ENCODE measurements at places on chromosomes 4 and X.

- DNase-seq: no peak
These were observed 452.7 kb upstream of the HS3ST1 start for GRCh38 chr4:11881364-11881763.

DNA sequence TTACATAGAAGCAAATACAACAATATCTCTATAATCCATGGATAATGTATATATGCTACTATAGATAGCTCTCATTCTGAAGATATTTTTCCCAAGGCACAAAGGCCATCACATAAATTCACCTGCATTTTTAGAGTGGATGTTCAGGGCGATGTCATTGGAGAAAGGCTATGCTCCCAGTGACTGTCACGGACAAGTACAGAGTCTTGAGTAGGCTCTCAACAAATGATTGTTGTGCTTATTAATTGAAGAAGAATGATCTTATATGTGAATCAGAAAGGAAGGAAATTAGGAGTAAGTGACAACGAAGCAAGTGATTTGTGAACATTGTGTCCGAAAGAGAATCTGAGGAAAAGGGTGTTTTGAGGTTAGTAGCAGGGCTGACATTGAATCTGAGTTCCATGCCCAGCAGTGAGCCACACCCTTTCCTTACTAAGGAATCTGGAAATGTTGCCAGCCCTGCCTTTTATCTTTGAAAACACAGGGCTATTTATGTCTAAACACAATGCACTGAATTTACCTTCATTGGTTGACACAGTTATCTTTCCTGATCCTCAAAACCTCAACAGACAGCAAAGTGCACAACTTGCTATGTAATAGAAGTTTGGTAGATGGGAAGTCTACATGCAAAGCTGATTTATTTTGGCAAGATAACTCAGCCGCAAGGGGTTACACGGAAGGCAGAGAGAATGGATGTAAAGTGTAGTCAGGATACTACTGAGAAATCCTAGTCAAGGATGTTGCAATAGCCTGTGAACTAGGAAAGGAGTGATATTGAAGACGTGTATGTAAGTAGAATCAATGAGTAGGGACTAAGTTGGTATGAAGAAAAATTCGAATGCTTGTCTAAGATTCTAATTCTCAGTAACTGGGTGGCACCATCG lies 50.4 kb downstream of the SORBS2 start:
- no peak for DNase-seq

- no peak for DNase-seq
These were observed 33.8 kb downstream of the OTUD6A start for GRCh38 chrX:70096052-70096451.

- DNase-seq: no peak
These were observed 13.7 kb upstream of the ZBTB33 start for GRCh38 chrX:120236687-120237479.

- DNase-seq: peak; percentile 2
These were observed 130.2 kb downstream of the CHRDL1 start for GRCh38 chrX:110665223-110666002.

- DNase-seq: no peak
These were observed 2.4 kb upstream of the FGFBP2 start for GRCh38 chr4:15965325-15965724.

- no peak for DNase-seq
These were observed 19.7 kb upstream of the GPAT3 start for GRCh38 chr4:83516042-83516772.

DNA sequence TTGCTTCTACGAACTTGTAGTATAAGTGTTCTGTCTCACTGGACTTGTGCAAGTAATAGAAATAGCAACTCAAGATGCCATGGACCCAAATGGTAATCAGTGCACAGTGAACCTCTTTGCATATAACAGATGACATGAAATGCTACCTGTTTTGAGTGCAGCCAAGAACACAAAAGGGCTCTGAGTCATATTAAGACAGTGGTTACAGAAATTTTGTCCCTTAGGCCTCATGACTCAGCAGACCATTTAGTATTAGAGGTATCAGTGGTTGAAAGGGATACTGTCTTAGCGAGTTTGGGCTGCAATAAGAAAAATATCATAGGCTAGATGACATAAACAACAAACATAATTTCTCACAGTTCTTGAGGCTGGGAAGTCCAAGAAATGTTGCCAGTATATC lies 502.9 kb upstream of the PCDH10 start:
- no peak for DNase-seq

- DNase-seq: no peak
These were observed 329.4 kb upstream of the PCDH18 start for GRCh38 chr4:137861682-137862081.

- no peak for DNase-seq
These were observed 109.0 kb upstream of the RAPGEF2 start for GRCh38 chr4:158993891-158994290.

- DNase-seq: no peak
These were observed 1069.5 kb downstream of the DMD start for GRCh38 chrX:32141841-32142240.

DNA sequence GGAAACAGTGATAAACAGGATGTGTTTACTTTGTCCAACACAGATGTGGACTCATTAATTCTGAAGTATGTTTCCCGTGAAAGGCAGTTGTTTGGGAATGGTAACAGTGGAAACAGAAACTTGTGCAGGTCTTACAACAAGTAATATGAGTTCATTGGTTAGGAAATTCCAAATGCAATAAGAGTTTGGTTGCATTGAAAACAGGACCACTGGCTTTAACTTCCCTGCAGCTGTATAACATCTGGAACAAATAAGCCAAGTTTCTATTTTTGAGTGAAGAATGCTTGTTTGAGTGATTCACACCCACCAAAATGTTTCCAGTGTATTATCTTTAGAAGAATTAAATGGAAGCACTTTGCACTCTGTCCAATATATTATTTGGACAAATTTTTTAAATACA lies 82.4 kb upstream of the BMP3 start:
- no peak for DNase-seq

- no peak for DNase-seq
These were observed 245.1 kb downstream of the SCFD2 start for GRCh38 chr4:53120778-53121177.

- no peak for DNase-seq
These were observed 114.6 kb downstream of the DDIT4L start for GRCh38 chr4:100075486-100076270.

- DNase-seq: no peak
These were observed 2.2 kb downstream of the PLXNA3 start for GRCh38 chrX:154460326-154460725.

DNA sequence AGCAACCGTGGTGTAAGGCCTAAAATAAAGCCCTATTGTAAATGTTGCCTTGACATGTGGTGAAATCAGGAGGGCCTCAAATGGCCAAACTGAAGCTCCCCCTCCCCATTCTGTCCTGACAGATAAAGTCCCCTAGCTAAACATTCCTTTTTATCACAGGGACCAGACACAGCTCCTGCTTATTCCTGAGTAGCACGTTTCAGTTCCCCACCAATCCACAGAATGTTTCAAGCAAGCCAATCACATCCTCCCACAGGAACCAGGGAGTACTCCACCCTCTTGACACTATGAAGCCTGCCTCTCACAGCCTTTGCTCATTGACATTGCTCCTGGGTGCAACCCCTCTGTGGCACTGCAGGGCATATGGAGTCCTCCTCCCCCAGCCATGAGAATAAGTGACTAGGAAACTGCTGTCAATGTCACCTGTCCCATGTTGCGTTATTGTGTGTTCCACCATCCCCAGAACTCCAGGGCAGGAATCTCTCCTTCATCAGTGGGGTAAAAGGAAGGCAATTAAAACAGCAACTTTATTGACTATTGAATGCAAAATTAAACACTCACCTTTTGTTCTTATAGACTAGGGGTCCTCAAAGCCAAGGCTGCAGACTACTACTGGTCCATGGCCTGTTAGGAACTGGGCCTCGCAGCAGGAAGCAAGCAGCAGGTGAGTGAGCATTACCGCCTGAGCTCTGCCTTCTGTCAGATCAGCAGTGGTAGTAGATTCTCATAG lies 128.1 kb downstream of the COL25A1 start:
- no peak for DNase-seq

DNA sequence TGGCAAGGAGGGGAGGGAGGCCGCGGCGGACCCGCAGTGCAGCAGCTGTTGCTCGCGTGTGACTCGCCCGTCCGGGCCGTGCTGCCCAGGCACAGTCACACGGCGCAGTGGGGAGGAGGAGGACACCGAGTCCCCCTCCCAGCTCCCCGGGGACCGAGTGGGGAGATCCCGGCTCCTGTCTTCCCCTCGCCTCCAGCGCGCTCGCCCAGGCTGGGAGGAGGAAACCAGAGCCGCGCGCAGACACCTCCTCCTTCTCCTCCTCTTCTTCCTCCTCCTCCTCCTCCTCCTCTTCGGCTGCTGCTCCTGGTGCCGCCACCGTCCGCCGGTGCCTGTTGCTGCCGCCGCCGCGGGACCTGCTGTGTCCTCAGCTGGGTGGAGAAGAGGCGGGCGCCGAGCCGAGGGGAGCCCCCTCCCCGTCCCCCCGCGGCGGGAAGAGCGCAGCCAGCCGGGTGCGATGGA lies at the start of gene TBC1D1:
TBC1D1 (plus strand) TSS at position 284 of the 459 bp plus-strand sequence. CDS start 11,012 bp downstream, outside the sequence.
- peak; percentile 29 for DNase-seq

All from GDM1 (cell line).